GM19239 (cell line): ENCODE measurements at places on chromosomes 1 and 21.
A peak's percentile ranks its signal among the peaks of the same experiment; 100 is the strongest.

DNA sequence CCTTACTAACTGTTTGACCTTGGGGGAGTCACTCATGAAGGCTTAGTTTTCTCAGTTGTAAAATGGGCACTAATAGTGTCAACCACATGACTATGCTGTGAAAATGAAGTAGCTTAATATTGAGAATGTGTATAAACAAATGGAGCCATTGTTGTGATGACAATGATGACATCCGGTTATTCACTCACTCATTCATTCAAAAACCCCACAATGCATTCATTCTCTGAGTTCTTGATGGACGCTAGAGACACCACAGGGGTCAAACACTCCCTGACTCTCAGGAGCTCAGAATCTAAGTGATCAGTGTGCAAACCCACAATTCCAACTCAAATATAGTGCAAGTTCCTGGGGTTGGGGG, 138.9 kb downstream of the FOXD2 start:
- no peak for DNase-seq

DNA sequence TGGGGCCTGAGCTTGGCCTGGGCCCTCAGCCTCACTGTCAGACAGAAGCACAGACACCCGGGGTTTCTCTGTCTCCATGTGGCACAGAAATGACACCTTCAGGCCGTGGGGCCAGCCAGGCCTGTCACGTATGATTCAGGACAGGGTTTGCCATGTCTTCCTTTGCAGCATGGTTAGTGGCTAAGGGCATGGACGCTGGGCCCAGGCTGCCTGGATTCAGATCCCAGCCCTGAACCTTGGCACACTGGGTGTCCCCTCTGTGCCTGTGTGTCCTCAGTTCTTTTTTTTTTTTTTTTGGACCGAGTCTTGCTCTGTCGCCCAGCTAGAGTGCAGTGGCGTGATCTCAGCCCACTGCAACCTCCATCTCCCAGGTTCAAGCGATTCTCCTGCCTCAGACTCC, 73.6 kb downstream of the SPSB1 start:
- DNase-seq = no peak

- DNase-seq = no peak
These were observed 68.4 kb downstream of the TLR5 start for GRCh38 chr1:223074445-223075300.

- DNase-seq = no peak
These were observed 24.2 kb upstream of the GUCA2B start for GRCh38 chr1:42128964-42129363.

- DNase-seq = no peak
These were observed at the start of gene SYT2 for GRCh38 chr1:202710070-202711045. Gene SYT2 (minus strand): TSS chr1:202710454. CDS start chr1:202605772, 104,682 bp downstream.

DNA sequence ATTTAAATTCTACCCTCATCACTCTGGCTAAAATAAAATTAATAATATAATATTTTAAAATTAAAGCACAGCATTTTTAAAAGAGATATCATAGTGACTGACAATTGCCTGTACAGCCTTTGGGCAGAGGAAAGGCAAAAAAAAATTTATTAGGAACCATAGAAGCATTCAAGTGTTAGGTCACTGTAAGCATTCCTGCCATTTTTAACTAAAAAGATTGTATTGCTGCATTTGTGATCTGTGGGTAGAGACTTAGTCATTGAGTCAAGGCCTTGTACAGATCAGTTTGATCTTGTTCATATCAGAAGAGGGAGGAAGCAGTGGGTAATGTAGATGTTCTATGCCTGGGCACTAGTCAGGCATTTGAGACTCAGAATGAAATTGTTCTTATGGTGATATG, 109.9 kb downstream of the LYPLAL1 start:
- no peak for DNase-seq

DNA sequence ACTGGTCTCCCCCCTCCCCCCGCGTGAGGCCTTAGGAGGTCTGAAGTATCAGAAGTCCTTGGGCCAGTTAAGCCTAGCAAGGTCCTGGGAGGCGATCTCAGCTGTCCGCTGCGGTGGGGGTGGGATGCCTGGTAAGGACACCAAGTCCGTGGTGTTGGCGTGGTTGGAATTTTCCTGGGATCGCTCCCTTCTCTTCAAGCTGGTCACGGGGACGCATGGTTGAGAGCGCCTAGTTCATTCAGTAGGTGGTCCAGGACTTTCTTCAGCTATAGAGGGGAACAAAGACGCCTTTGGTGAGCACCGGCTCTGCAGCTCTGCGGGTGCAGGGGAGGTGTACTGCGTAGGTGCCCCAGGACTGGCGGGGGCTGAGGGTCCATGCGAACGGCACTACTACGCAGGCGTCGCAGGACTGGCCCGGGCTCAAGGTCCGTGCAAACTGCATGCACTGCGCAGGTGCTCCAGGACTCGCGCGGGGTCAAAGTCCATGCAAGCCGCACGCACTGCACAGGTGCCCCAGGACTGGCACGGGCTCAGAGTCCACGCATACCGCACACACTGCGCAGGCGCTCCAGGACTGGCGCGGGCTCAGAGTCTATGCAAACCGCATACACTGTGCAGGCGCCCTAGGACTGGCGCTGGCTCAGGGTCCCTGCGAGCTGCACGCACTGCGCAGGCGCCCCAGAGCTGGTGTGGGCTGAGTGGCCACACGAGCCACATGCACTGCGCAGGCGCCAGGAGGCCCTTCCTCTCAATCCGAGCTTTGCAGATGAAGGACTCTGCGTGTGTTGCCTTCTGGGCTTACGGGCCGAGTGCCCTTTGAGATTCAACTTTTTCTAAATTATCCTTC, 36.6 kb upstream of the HMGN1 start:
- DNase-seq = peak; percentile 55

- DNase-seq = no peak
These were observed 152.4 kb downstream of the RWDD3 start for GRCh38 chr1:95386371-95386770.

GRCh38 chr1:185719021-185719420, 15.2 kb upstream of the HMCN1 start:
- no peak for DNase-seq

DNA sequence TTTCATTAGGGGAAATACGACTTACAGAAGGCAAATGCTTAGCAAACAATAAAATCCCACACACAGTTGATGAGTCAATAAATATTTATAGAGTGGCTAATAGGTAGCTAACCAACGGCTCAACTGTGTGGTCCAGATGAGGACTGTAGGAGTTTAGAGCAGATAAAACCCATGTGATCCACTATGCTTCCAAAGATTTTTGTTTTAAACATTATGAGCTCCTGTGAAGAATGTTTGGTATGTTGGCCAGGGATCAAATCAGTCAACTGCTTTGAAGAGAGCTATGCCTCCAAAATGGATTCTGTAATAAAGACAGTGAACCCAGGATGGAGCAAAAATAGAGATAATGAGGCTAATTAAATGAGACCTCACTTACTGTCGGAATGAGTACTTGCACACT, 72.3 kb upstream of the COL11A1 start:
- DNase-seq = no peak

GRCh38 chr1:93678491-93678890, 3.1 kb downstream of the BCAR3 start:
- no peak for DNase-seq

- DNase-seq = no peak
These were observed 43.7 kb downstream of the HLX start for GRCh38 chr1:220922951-220923350.

- no peak for DNase-seq
These were observed 195.4 kb downstream of the LMX1A start for GRCh38 chr1:165161130-165161529.

DNA sequence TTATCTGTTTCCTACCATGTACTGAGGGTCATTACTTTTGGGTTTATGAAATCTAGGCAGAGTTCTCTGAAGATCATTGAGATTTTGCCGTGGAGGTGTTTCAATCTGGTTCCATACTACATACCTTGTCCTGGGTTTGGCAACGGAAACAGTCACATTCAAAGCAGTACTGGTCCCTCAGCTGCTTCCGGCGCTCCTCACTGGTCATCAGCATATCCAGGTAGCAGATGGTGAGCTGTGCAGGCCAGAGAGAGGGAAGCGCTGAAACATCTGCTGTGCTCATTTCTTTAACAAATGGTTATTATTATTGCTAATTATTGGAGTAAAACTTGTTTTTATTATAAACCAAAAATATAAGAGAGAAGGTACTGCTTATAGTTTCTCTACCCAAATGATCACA, 591.7 kb downstream of the SMYD3 start:
- no peak for DNase-seq

GRCh38 chr1:54882519-54882918, 4.5 kb downstream of the DHCR24 start:
- DNase-seq = no peak

DNA sequence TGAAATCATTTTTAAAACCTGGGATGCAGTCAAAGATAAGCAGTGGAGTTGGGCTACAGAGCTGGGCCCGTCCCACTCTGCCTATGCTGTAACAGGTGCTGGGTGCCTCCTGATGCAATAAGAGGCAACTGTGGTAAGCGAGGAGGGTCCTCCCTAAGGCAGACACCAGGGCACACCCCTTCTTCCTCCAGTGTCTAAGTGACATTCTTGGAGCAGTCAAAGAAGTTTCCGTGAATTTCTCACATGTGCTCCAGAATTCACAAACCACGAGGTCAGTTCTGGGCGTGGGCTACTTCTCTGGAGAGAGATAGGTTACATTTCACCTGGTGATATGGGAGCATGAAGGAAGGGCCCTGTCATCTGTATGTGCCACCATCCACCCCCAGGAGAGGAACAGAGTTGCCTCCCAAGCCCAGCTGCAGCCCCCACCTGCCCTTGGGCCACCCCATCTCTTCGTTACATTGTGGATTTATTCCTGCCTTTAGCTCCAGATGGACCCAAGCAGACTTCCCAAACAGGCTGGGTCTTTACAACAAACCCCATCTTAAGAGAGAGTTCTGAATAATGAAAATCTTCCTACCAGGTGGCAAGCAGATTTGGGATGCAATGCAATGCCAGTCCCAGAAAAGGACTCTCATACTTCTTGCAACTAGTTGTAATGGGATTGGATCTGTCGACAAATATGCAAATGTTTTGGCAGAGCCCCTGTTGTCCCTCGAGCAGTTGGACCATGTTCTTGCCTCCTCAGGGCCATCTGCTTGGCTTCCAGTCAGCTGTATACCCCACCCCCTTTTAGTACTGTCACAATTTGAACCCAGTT, 82.5 kb upstream of the CNTN2 start:
- DNase-seq = no peak

GRCh38 chr1:153937331-153937730, 9.2 kb downstream of the DENND4B start:
- no peak for DNase-seq

- DNase-seq = no peak
These were observed 8.8 kb upstream of the RNF223 start for GRCh38 chr1:1082776-1083415.

DNA sequence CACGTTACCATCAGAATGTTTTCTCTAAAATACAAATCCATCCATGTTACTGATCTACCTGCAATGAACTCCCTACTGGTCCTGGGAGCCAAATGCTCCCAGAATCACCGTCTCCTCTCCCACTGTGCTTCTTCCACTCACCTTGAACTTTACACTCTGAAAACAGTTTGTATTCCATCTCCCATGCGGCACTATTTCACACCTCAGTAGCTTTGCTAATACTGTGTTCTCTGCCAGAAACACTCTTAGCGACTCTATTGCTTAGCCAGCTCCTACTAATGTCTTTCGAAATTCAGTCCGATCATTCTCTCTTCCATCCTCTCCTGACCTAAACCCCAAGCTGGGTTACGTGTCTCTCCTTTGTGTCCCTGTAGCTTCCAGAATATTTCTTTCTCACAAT, 284.4 kb upstream of the DUSP10 start:
- DNase-seq = no peak

DNA sequence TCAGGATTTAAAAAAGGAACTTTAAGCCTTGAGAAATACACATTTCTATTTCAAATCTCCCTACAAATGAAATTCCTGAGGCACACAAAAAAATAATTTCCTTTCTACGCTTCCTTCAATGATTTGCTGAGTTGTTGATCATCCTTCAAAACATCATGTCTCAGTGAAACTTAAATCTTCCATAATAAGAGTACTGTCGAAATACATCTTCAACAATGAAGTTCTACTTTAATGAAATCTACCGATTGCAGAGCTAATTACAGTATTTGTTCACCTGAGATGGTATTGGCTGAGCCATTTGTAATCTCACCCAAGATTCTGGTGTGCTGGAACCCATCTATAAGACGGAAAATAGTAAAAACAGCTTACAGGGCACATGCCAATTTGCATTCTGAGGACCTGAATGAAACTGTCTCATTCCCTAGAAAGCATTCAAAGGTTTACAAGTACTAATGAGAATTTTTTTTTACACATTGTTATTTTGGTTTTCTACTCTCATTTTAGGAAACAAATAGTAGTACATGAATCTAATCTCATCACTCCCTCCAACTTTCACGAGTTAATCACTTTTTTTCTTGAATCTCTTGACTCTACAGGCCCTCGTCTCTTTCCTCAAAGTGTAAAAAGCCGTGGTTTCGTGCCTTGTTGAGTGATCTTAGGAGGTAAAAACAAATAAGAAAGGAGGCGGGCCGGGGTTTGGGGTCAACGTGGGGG, 1.1 kb downstream of the CHML start:
- DNase-seq = no peak

DNA sequence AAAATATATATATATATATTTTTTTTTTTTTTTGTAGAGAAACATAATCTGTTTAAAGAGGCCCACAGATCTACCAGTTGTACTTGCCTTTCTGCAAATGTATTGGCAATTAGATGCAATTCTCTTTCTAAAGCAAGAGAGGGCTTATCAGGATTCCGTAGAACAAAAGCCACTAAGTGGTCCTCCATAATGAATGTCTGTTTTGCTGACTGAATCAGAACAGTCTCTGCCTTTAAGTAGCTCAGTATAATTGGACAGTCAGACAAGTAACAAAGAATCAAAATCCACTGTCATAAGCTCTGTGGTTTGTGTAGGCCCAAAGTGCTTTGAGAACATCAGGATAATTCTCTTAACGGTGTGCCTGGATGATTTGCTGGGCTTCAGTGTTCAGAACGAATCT, 17.3 kb downstream of the SARS1 start:
- no peak for DNase-seq
